ENCODE measurements at places on chromosomes 16 and 17. TPM values are rescaled to one million over a fixed set of nuclear protein-coding genes. Genes with fewer than 3 reads are reported as not detected.
A peak's percentile ranks its signal among the peaks of the same experiment; 100 is the strongest.

SOX9 gene
- not detected for total RNA-seq

DNA sequence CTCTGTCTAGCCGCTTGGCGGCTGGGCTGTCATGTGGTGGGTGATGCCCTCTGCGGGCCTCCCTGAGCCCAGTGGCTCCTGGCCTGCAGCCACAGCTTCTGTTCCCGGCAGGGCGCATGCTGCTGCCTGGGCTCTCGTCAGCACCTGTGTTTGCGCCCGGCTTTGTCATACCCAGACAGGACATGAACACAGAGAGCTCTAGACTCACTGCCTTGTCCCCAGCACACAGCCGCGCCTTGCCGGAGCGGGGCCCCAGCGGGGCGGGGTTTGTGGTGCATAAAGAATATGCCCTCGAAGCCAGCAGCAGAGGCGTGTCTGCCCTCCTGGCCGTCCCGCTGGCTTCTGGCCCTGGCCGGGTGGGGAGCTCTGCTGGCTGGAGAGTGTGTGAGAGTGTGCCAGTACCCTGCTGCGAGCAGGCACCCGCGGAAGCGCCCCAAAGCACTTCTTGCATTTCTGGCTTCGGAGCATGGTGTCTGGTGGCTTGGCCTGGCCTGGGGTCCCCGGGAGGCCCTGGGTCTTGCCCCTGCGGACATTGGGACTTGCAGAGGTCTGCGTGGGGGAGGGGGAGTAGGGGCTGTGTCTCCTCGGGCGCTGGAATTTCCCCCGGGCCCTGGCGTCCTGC, 14.4 kb downstream of the ASPSCR1 start:
- H3K27me3 ChIP-seq: no peaks in the 10 kb centered on the region
- H3K4me1 ChIP-seq: peaks cover 4% of the 10 kb centered on the region
- no peak overlapping the region for H3K4me3 ChIP-seq
- H3K36me3 ChIP-seq: peaks cover 1% of the 10 kb centered on the region
- no peak overlapping the region for H3K27ac ChIP-seq

DNA sequence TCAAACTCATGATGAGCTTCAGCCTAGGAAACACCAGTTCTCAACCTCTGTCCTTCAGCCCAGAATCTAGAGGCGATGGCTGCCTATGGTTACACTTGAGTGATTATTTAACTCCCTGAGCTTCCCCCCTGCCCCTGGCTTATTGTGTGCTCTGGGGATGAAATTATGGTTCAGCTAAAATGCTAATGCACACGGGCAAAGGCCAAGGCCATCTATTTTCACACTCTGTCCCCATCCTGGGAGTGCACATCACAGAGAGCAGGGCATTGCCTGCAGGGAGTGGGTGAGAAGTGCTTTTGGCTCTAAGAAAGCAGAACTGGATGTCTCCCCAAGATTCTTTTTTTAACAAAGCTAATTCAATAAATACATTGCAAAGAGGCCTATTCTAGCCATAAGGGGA, 21.6 kb upstream of the CACNG5 start:
- no peaks in the 10 kb centered on the region for H3K27me3 ChIP-seq
- peaks cover 1% of the 10 kb centered on the region for H3K36me3 ChIP-seq
- no peak overlapping the region for H3K4me3 ChIP-seq
- DNase-seq: no peak
- peaks cover 2% of the 10 kb centered on the region for H3K4me1 ChIP-seq

GPRC5C gene
- not detected for total RNA-seq

FUS gene
- total RNA-seq: 552 TPM

DNA sequence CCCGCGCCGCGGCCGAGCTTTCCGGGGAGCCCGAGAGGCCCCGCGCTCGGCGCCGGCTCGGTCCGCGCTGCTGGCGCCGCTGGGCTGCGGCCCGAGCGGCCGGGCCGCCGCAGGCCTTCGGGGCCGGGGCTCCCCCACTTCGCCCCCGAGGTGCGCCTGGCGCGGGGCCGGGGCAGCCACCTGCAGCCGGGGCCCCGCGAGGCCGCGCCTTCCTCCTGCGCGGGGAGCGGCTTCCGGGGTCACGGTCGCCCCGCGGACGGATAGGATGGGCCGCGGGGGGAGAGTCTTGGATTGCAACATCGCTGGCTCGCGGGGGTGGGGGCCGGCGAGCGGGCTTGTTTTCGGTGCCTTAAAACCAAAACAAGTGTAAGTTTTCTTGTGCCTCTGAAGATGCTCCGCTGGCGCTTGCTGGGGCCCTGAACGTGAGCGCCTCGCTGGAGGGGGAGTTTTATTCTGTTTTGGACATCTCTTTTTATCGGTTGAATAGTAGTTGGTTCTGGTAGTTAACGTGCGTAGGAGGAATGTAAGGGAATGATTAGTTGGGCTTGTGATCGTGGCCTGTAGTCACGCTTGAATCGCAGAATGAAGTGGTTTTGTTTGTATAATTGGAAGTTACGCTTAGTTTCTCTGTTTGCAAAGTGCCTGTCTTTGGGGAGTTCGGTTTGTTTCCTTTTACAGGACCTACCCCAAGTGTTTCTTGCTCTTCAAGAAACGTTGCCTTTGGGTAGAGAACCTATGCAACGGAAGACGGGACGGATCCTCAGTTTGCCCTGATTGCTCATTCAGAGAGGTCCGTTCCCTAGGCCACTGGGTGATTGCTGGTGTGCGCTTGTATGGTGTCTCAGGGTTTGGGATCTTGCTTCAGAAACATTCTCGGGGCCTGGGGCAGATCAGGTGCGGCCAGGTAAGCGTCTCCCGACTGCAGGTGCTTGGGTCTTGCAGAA, 724 bp downstream of the UBE2I start:
- H3K4me3 ChIP-seq: peak overlapping the region; percentile 92
- peak; percentile 62 for DNase-seq
- peaks cover 14% of the 10 kb centered on the region for H3K36me3 ChIP-seq
- peaks cover 35% of the 10 kb centered on the region for H3K4me1 ChIP-seq
- H3K27ac ChIP-seq: peak overlapping the region; percentile 94

FAM20A gene
- not detected for total RNA-seq

TP53TG3 gene
- 0.37 TPM for total RNA-seq

DNA sequence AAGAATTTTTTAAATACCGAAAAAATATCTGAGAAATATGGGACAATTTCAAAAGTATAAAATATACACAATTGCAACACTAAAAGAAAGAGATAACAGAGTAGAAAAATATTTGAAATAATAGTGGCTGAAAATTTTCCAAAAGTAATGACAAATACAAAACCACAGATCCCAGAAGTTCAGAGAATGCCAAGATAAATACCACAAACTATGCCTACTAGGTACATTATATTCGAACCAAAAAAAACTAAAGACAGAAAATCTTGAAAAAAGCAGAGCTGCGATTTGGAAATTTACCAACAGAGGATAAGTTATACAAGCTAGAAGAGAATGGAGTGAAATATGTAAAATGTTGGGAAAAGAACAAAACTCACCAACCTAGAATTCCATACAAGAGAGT, 191.3 kb upstream of the ELAC2 start:
- no peaks in the 10 kb centered on the region for H3K4me1 ChIP-seq
- no peak for DNase-seq
- no peak overlapping the region for H3K27ac ChIP-seq
- no peak overlapping the region for H3K4me3 ChIP-seq
- H3K27me3 ChIP-seq: no peaks in the 10 kb centered on the region
- H3K36me3 ChIP-seq: no peaks in the 10 kb centered on the region

DNA sequence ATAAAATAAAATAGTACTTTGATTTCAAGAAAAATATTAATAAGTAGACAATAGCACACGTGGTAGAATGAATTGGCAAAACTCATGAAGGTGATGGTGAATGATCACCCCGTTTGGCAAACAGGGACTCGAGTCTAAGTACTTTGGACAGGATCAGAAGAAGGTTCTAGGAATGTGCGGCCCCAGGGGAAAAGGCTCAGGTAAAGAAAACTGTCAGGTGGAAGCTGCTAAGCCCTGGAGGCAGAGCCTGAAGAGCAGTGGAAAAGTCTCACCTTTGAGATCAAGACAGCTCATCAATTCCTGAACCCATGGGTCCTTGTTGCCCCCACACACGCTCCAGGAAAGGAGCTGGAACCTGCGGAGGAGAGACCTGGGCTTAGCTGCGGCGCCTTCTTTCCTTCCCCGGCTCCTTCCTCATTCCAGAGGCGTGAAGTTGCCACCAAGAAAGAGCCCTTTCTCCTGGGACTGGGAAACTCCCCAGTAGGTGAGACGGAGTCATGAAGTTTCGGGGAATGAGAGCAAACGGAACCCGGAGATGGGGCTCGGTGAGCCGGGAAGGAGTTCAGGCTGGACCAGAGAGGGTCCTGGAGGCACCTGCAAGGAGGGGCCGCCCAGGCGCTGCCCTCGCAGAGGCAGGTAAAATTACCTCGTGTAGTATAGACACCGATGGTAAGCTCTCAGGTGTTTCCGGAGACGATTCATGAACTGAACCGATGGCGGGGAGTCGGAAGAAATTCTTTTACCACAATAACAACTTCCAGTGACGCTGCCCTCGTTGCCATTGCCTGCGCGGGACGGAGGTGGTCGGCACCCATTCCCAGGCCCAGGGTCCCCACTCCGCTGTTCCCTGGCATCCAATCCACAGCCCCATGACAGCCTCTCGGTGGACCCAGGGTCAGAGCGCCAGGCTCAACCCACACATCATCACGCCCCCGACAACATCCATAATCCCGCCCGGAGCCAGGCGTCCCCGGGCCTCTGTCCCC, 1.2 kb upstream of the ZMYND15 start:
- H3K27me3 ChIP-seq: peaks cover 40% of the 10 kb centered on the region
- peak overlapping the region; percentile 87 for H3K27ac ChIP-seq
- H3K4me1 ChIP-seq: peaks cover 25% of the 10 kb centered on the region
- H3K36me3 ChIP-seq: peaks cover 6% of the 10 kb centered on the region
- peak overlapping the region; percentile 72 for H3K4me3 ChIP-seq
- DNase-seq: peak; percentile 37

- no peak overlapping the region for H3K27ac ChIP-seq
- no peak overlapping the region for H3K4me3 ChIP-seq
- peaks cover 20% of the 10 kb centered on the region for H3K36me3 ChIP-seq
Measured at GRCh38 chr16:47260503-47260902, 116.8 kb upstream of the NETO2 start.

DNA sequence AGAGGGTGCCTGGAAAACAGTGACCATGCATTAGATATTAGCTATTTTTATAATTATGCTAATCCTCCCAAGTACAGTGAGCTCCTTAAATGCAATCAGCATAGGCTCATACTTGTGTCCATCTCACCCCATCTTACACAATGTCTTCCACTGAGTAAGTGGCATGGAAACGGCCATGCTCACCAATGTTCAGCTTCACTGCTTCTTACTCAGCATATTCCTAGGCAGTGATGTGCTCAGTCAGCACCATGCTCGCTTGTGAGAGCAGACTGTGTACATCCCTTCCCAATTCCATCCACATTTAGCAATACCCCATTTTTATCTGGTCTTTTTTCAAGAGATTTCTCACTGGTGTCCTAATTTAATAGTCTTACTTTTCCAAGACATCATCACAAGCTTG, 454.8 kb upstream of the SOX9 start:
- no peaks in the 10 kb centered on the region for H3K4me1 ChIP-seq
- no peak for DNase-seq
- H3K27me3 ChIP-seq: no peaks in the 10 kb centered on the region
- no peaks in the 10 kb centered on the region for H3K36me3 ChIP-seq

GRCh38 chr17:31401456-31402254, 10.2 kb downstream of the RAB11FIP4 start:
- DNase-seq: no peak
- no peak overlapping the region for H3K27ac ChIP-seq
- H3K4me1 ChIP-seq: no peaks in the 10 kb centered on the region
- H3K36me3 ChIP-seq: no peaks in the 10 kb centered on the region

DNA sequence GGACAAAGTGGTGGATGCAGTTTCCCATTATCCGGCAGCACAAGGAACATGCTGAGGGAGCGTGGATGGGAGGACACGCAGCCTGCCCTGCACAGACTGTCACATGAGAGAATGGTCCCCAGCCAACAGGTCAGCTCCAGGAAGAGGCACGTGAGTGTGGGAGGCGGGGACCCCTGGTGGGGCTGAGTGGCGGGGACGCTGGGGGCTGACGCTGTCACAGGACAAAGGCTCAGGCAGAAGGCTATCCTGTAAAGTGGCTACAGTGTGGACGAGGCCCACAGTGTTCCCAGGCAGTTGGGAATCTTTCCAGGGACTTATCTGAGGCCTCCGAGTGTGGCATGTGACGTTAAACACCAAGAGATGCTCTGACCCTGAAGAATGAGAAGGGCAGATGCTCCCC, 30.4 kb downstream of the MBTPS1 start:
- H3K4me3 ChIP-seq: no peak overlapping the region
- peaks cover 51% of the 10 kb centered on the region for H3K4me1 ChIP-seq
- DNase-seq: no peak
- no peaks in the 10 kb centered on the region for H3K27me3 ChIP-seq
- peaks cover 42% of the 10 kb centered on the region for H3K36me3 ChIP-seq

DNA sequence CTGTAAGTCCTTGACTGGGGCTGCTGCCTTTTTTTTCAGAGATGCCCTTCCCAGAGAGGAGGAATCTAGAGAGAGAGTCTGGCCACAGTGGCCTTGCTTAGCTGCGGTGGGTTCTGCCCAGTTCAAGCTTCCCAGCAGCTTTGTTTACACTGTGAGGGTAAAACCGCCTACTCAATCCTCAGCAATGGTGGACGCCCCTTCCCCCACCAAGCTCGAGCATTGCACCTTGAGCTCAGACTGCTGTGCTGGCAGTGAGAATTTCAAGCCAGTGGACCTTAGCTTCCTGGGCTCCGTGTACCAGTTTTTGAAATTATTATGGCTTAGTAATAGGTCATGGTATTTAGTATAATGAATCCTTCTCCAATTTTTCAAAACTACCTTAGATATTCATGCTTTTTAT, 395.4 kb downstream of the NPIPA7 start:
- peaks cover 2% of the 10 kb centered on the region for H3K27me3 ChIP-seq
- DNase-seq: no peak
- no peak overlapping the region for H3K27ac ChIP-seq
- H3K4me3 ChIP-seq: no peak overlapping the region
- no peaks in the 10 kb centered on the region for H3K4me1 ChIP-seq
- no peaks in the 10 kb centered on the region for H3K36me3 ChIP-seq

DNA sequence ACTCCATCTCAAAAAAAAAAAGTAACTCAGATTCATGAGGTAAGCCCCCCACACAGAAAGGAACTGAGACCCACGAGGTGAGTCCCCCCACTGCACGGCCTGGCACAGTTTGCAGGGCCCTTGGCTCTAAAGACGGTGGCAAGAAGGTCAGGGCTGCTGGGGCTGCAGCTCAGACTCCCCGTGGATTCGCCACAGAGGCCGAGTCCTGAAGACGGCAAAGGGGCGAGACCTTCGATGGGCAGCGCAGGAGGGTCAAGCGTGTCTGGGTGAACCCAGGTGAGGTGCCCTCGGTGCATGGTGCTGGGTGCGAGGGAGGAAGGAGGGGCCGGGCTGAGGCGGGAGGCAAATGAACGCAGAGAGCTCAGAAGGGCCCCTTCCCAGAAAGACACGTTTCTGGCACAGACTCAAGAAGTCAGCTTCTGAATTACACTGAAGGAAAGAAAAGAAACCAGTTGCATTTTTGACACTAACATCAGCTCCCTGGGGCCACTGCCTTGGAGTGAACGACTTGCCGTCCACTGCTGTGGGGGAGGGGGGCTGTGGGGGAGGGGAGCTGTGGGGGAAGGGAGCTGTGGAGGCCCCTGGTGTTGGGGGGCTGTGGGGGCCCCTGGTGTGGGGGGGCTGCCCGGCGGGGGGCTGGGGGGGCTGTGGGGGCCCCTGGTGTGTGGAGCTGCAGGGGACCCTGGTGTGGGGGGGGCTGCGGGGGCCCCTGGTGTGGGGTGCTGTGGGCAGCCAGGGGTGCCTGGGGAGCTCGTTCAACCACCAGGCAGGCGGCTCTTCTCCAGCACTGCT, 69.8 kb upstream of the METRNL start:
- no peaks in the 10 kb centered on the region for H3K4me1 ChIP-seq
- no peak for DNase-seq
- peaks cover 7% of the 10 kb centered on the region for H3K36me3 ChIP-seq
- H3K27ac ChIP-seq: no peak overlapping the region
- no peak overlapping the region for H3K4me3 ChIP-seq

GRCh38 chr16:73036074-73036826, 11.7 kb downstream of the ZFHX3 start:
- H3K36me3 ChIP-seq: peaks cover 2% of the 10 kb centered on the region
- DNase-seq: no peak
- no peak overlapping the region for H3K27ac ChIP-seq

IRX3 gene
- total RNA-seq: not detected

HS3ST3B1 gene
- 11.5 TPM for total RNA-seq
